ENCODE measurements at places on chromosomes 4 and X.

- no peak for DNase-seq
Measured at GRCh38 chrX:1388651-1389050, 3.3 kb downstream of the SLC25A6 start.

DNA sequence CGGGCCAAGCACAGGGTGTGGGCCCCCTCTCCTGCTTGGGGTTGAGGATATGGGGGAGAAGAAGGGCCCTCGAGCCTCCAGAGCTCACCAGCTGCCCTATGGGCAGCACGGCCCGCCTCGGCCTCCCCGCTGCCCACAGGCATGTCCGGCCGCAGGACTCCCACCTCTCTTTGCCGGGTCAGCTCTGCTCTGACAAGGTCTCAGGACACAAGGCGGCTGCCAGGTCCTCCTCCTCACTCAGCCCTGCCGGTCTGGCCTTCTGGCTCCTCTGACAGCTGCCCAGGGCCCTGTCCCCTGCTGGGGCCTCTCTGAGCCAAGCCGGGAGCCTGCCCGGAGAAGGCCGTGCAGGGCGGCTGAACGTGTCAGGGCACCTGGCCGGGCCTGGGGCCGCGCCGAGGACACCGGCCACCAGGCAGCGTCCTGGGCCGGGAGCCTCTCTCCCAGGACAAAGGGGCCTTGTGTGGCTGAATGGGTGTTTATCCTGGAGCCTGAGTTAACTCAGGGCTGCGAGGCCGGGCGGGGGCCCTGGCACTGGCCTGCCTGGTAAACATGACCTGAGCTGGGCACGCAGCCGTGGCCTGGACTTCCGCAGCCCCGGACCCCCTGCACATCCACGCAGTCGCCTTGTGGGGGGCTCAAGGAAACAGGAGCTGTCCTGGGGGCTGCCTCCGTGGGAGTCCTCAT is 25.7 kb downstream of the TACC3 start:
- DNase-seq: no peak

- peak; percentile 20 for DNase-seq
Measured at GRCh38 chrX:66110112-66110511, 53.9 kb upstream of the HEPH start.

GRCh38 chr4:154597798-154598774 is 7.5 kb upstream of the FGA start:
- no peak for DNase-seq

GRCh38 chr4:6658209-6658595 is 17.7 kb downstream of the MRFAP1 start:
- DNase-seq: no peak

DNA sequence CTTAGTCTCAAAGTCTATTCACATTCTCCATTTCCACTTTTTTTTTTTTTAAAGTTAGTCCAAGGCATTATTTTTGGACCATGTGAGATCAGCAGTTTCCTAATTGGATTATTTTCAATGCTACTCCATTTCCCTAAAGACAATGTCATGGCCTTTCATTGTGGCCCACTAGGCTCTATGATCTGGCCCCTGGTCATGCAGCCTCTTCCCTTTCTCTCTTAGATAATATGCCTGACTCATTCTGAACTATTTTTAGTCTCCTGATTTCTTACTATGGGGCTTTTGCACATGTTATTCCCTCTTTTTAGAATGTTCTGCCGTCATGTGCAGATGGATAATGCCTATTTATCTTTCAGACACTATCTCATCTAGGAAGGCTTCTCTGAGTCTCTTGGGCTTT is 157.3 kb downstream of the TMA16 start:
- DNase-seq: no peak

- no peak for DNase-seq
Measured at GRCh38 chr4:139625093-139625455, 40.5 kb upstream of the MGST2 start.

GRCh38 chrX:153157450-153157849 is 21.6 kb upstream of the MAGEA1 start:
- no peak for DNase-seq

DNA sequence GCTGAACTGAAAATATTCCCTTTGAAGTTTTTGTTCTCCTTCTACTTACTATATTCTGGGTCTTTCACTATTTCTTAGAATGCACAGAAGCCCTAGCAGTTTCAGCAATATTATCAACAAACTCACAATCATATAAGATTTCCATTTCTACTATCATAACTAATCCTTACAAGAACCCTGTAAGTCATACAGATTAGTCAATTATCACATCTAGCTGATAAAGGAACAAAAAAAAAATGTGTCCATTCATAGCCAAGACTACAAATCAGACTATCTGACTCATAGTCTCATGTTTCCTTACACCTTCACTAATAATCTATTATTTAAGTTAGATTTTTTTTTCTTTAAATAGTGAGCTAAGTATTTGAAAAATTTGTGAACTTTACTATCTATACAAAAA is 72.5 kb downstream of the LRBA start:
- DNase-seq: no peak

DNA sequence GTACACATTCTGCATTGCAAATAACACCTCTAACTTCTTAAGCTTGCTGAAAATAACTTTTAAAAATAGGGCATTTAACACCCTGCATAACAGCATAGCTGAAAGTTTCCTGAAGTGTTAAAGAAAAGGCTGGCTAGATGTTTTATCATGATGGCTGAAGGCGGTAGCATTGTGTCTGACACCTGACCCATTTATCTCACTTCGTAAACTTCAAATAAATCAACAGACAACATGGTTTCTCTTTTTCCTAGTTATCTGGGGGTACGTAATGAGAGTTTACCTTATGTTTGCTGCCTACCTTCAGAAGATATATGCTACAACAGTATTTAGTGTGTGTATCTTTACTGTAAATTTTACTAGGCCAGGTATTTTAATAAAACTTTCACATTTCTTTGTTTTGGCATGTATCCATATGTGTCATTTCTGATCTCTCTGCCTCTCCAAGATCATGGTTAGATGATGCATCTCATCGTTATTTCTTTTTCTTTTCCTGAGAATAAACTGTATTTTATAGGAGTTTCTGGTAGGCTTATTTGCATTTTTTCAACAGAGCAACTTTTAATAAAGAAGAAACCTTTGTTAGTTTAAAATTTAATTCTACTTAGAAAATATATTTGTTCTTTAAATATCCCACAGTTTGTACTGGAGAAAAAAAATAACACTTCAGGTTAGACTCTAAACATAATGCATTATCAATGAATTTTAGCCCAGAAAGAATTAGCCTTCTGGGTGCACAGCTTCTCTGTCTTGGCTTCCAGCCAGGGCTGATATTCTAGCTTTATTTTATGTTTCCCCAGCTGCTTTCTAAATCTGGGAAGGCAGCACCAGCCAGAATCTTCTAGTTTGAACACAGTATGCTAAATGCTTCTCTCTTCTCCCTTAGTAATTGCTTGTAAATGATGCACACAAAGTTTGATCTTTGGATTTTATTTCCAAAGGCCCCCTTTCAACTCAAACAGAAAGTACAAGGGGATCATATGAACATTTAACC is 2.9 kb downstream of the NDST4 start:
- DNase-seq: no peak

GRCh38 chrX:41796577-41796976 is 72.6 kb downstream of the GPR82 start:
- DNase-seq: no peak

- no peak for DNase-seq
Measured at GRCh38 chr4:109365939-109366338, 63.5 kb upstream of the COL25A1 start.

DNA sequence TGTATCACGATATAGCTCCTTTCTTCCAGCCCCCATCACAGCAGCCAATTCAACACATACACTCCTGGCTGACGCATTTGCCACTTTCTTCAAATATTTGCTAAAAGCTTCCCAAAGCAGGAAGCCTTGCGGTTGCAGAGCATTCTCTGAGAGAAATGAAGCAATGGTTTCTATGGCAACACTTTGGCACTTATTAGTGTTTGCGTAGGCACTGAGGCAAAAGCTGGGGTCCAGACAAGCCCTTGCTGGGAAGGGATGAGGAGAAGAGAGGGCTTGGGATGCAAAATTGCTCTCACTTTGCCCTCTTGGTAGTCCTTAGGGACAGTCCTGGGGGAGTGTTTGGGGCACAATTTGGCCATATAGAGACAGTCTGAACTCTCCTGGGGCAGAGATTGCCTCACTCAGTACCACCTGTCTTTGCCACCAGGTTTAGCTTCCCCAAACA is 55.0 kb upstream of the PAK3 start:
- peak; percentile 50 for DNase-seq

GRCh38 chr4:26459054-26459755 is 31.1 kb downstream of the CCKAR start:
- DNase-seq: peak; percentile 49

- no peak for DNase-seq
Measured at GRCh38 chr4:164293743-164294142, 460.2 kb upstream of the SMIM31 start.

GRCh38 chr4:38529189-38530115 is 134.5 kb upstream of the KLF3 start:
- DNase-seq: no peak

- DNase-seq: no peak
Measured at GRCh38 chr4:22372986-22373385, 142.9 kb downstream of the ADGRA3 start.

GRCh38 chr4:24778464-24779225 is 16.7 kb upstream of the SOD3 start:
- DNase-seq: peak; percentile 66
